Stimulated activated memory B cell treated with anti-CD40 and anti-IgM and Interleukin-4, amounts not matched to agents 10 μg/mL and 1 μg/mL and 100 μg/mL, for 72 hours (primary cell): ENCODE measurements at places on chromosomes 4 and X.

- ATAC-seq = peak; percentile 82
Observed at GRCh38 chrX:21940356-21940829, at the start of gene SMS. Gene SMS (plus strand): TSS chrX:21940709. CDS start chrX:21940825, 116 bp downstream.

DNA sequence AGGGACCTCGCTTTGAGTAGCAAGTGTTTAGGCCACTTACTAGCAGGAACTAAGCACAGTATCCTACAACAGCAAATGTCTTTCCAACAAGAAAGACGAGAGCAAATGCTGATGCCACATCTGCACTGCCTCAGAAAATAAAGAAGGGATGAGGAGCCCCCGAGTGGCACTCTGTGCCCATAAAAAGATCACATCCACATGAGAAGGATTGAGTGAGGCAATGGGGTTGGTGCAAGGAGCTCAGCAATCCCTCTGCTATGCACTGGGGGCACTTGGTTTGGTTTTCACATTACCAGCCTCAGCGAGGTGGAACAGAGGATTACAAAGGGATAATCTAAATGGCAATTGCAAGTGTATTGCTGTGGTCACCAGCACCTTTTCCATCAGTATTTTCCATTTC is 252.8 kb upstream of the SLC7A11 start:
- no peak for ATAC-seq

DNA sequence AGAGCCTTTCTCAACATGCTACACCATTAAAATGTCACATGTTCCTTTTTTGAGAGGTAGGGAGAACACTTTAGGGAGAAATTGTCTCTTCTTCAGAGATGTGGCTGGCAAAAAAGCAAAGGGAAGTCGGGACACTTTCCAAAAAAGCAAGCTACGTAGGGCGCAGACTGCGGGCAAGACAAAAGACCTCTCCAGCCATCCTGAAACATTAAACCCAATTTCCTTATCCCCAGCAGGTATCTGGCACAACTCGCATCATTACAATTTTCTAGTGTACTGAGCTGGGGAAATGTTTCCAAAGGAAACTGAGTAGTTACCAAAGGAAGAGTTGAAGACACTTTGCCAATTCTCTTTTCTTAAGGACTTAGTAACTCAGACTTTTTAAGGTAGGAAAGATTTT is 116.0 kb downstream of the PACRGL start:
- ATAC-seq = no peak

DNA sequence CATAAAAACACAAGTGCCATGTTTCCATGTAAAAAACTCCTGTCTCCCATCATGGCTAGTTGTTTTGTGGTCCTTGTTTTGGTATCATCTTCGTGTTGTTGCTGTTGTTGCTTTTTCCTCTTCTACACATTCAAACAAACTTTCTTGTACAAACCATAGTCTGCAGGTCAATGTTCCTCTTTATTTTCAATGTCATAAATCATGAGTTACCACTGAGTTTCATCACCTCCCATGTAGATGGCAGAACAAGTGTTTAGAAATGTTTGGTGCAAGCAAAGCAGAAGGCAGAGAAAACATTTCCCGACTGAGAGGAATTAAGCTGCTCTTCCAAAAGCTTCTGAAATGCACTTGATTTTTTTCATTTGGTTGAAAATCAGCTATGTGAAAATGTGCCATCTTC is 166.0 kb downstream of the ANTXR2 start:
- no peak for ATAC-seq

DNA sequence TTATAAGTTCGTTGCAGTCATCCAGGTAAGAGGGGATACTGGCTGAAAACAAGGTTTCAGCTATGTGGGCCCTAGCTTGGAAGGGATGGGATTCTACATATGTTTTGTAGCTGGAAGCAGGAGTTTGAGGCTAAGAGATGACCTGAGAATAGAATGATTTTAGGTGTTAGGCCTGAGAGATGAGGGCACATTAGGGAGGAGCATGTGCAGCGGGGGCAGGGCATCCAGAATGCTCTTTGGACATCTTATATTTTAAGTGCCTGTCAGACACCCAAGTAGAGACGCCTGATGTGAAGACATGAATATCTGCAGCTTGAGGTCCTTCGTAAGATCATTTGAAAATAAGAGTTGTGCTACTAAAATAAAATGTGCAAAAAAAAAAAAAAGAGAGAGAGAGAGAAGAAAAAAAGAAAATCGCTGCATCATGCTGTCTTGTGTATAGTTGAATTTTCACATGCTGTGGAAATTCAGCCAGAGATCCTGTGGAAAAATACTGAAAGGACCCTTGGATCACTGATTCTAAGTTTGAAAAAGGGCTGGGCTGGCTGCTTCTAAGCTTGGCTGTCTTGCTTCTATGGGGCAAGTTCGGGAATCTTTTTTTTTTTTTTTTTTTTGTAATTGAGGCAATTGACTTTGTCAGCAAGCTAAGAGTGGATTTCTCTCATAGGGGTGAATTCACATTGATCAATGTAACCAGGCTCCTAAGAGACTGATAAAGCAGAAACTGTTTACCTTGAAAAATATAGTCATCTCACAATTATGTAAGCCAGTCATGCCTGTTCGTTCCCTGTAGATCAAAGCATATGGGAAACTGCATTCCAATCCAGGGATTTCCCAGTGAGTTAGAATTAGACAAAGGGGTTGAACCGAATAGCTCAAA is 341.0 kb upstream of the GATB start:
- no peak for ATAC-seq

- no peak for ATAC-seq
Observed at GRCh38 chr4:156633847-156634246, 337.8 kb downstream of the PDGFC start.

- ATAC-seq = no peak
Observed at GRCh38 chrX:18769812-18770573, 62.5 kb downstream of the PPEF1 start.

- peak; percentile 75 for ATAC-seq
Observed at GRCh38 chr4:38703635-38704034, 39.6 kb downstream of the KLF3 start.

DNA sequence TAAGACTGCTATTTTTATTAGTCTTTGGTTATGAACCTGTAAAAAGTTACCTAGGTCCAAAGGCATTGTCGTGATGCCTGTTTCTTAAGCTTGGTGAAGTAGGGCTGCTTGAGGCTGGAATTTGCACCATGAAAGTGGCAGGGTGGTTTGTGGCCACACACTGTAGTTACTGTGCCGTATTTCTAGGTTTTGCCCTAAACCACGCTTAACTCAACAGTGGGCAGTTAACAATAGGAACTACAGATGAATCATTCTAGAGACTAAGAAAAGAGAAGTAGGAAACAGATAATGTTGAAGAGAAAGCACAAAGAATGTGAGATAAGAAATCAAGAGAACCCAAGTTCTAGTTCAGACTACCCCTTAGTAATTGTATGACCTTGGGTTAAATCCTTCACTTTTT is 11.5 kb downstream of the ETNPPL start:
- no peak for ATAC-seq

GRCh38 chr4:169616846-169617245 is 3.5 kb upstream of the CLCN3 start:
- ATAC-seq = no peak

GRCh38 chr4:41991916-41992767 is 1.8 kb downstream of the SLC30A9 start:
- ATAC-seq = no peak

GRCh38 chr4:76197971-76198410 is 15.6 kb downstream of the SCARB2 start:
- no peak for ATAC-seq

GRCh38 chr4:46016306-46016705 is 107.5 kb downstream of the GABRG1 start:
- ATAC-seq = no peak

DNA sequence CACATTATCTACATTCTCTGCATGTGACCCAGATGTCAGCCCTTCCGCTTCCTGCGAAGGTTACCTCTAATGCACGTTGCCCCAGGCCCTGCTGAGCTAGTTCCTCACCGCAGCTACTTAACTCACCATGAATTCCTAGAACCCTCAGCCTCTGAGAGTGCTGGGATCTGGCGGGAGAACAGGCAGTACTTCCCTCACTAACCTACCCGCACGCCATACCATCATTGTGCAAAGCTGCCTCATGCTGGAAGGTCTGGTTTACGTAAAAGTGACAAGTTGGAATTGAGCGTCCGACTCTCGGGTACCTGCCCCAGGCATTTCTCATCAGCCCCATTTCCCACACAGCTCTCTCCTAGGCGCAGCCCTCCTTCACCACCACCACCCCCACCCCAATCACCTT is 6.3 kb downstream of the SLC25A4 start:
- no peak for ATAC-seq

- ATAC-seq = no peak
Observed at GRCh38 chr4:153227469-153228075, 23.3 kb downstream of the TRIM2 start.

- no peak for ATAC-seq
Observed at GRCh38 chrX:115367951-115368350, 78.4 kb downstream of the LUZP4 start.

DNA sequence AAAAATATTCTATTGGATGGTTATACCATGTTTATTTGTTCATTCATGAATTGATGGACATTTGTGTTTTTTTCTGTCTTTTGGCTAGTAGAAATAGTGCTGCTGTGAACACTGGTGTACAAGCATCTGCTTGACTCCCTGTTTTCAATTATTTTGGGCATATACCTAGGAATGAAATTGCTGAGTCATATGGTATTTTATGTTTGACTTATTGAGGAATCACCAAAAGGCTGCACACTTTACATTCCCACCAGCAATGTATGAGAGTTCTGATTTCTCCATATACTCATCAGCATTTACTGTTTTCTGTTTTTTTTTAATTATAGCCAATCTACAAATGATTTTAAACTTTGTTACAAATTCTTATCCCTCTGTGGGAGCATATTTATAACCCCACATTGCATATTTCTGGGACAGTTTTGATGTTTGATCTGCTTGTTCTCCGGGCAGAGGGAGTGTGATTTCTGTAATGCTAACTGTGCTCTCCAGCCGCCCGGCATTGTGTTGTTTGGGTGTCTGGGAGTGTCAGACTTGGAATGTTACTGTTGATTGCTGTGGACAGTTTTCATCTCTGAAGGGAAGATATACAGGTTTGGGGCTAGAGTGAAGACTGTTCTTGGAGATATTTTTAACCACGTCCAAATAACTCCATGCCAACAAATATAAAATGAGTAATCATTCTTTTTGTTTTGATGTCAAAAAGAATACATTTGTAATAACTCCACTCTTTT is 60.5 kb upstream of the PGRMC2 start:
- ATAC-seq = no peak

DNA sequence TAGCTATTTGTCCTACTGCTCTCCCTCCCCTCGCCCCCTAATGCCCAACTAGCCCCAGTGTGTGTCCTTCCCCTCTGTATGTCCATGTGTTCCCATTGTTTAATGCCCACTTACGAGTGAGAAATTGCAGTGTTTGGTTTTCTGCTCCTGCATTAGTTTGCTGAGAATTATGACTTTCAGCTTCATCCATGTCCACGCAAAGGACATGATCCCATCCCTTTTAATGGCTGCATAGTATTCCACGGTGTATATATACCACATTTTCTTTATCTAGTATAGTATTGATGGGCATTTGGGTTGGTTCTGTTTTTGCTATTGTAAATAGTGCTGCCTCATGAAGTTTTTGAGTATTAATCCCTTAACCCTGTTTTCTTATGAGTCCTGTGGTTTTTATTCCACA is 33.6 kb upstream of the CFAP299 start:
- ATAC-seq = no peak

DNA sequence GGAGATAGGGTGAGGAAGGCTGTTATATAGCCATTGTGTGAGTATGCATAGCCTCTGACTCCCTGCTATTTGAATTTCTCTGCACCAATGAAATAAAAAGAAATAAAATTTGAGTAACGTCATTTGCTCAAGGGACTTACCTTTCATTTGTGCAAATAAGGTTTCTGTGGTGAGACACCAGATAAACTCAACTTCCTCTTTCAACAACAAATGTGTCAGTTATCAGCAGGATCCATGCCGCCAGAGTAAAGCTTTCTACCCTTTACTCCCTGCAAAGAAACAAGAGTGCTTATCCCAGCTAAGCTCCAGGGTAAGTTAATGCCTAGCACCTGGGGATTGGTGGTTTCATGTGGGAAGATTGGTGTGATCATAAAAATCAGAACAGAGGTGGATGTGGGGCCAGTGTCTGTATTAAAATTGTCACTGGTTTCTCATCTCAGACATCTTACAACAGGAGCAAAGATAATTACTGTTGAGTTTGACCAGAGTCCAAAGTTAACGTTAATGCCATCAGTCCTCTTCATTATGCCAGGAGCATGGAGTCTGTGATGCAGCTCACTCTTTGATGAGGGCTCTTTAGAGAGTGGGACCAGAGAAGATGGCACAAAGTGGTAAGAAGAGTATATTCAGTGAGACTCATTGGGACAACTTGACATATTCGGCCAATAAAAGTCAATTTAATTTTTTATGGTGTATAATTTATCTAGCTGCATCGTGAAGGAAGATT is at the start of gene P2RY10:
P2RY10 (plus strand) TSS at position 206 of the 727 bp plus-strand sequence. CDS start 15,130 bp downstream, outside the sequence.
- peak; percentile 89 for ATAC-seq

DNA sequence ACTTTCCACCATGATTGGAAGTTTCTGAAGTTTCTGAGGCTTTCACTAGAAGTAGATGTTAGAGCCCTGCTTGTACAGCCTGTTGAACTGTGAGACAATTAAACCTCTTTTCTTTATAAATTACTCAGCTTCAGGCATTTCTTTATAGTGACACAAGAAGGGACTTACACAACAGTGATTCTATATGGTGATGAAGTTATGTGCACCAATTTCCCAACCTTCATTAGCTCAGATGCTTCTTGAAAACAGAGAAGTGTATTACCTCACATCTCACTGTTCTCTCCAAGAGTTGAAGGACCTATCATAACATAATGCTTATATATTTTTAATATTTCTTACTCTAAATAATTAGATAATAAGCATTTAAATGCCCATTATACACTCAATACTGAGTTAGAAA is 202.1 kb upstream of the ANXA10 start:
- ATAC-seq = no peak

DNA sequence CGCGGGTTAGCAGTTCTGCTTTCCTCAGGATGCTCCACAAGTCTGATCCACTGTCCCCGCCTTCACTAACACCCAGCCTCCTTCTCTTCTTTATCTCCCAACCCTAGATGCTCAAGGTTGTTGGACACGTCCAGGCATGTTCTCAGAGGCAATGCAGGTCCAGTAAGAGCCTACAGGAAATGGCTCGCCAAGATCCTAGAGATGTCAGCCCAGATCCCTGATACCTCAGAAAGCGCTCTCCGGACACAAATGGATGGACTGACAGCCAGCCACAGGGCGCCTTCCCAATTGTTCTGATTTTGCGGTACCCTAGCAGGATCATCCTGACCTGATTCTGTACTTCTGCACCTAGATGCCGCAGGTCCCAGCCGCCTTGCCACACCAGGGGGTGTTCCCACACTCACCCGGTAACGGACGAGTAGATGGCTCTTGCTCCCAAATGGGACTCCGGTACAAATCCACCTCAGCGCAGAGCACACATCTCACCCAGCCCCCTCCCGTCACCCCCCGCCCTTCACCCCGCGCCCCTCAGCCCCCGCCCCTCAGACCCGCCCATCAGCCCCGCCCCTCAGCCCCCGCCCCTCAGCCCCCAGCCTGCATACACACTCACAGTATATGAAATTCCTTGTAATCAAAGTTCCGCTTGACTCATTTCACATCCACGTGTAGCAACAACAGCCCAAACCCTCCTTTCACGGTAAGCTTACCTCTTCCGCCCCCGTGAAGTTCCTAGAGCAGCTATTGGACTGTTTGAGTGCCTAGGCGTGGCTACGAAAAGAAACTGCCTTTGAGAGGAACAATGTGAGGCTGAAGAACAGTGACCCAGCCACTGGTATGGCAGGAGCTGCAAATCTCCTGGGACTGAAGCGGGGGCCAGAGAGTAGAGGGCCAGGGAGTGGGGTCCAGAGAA is at the start of gene EDA2R:
EDA2R (minus strand) TSS at position 488 of the 910 bp plus-strand sequence. CDS start 23,058 bp downstream, outside the sequence.
- ATAC-seq = peak; percentile 76
